CD8-positive, alpha-beta T cell (primary cell): ENCODE measurements at places on chromosomes 13 and 19.

GRCh38 chr13:71358218-71358617, 508.8 kb downstream of the DACH1 start:
- DNase-seq = no peak

DNA sequence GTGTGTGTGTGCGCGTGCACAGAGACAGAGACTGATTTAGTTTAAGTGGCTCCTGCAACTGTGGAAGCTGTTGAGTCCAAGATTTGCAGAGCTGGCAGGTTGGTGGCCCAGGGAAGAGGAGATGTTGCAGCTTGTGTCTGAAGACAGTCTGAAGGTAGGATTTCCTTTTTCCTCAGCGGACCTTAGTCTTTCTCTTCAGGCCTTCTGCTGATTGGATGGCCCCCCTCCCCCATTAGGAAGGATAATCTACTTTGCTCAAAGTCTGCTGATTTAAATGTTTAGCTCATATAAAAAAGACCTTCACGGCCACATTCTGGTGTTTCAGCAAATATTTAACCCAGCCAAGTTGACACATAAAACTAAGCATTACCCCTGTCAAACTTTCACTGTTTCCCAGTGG, 84.3 kb downstream of the SLC15A1 start:
- DNase-seq = no peak

- no peak for DNase-seq
These were observed 23.5 kb downstream of the ARL11 start for GRCh38 chr13:49651570-49652354.

GRCh38 chr19:40315812-40316470, 30.8 kb upstream of the AKT2 start:
- DNase-seq = no peak

- no peak for DNase-seq
These were observed 14.7 kb downstream of the PIN1 start for GRCh38 chr19:9849791-9850190.

DNA sequence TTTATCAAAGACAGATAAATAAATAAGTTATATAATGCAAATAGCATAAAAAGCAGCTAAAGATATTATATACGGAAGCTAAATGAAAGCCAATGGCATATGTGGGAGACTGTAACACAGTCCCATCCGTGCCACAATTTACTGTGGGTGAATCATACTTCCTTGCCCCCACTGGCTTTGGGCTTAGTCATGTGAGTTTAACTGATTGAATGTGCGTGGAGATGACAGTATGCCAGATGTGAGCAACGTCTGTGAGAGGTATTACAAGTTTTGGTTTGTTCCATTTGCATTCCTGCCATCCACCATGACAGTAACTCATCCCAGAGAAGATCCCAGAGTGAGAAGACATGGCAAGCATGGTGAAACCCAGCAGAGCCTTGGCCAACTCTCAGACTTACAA, 340.0 kb downstream of the SUCLA2 start:
- DNase-seq = no peak

DNA sequence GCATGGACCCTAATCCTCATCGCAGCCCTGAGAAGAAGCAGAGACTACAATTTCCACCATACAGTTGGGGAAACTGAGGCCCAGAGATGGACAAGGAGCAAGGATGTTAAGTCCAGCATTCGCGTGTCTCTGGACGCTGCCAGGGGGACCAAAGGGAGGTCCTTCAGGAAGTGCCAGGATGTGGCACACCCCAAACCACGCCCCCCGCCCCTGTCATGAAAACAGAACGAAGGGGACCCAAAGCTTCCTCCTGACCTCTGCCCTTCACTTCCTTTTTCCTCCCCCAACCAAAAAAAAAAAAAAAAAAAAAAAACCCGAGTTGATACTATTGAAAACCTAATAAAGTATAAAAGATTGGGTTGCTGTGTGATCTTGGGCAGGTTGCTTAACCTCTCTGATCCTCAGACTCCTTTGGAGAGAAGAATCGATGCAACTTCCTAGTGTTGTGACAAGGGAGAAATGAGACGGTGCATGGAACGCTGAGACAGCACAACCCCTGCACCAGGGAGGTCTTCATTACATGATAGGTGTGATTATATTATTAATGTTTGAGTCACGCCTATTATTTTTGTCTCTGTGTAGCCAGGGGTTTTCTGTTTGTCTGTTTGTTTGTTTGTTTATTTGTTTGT, 2.7 kb upstream of the ZBTB7A start:
- DNase-seq = peak; percentile 63

DNA sequence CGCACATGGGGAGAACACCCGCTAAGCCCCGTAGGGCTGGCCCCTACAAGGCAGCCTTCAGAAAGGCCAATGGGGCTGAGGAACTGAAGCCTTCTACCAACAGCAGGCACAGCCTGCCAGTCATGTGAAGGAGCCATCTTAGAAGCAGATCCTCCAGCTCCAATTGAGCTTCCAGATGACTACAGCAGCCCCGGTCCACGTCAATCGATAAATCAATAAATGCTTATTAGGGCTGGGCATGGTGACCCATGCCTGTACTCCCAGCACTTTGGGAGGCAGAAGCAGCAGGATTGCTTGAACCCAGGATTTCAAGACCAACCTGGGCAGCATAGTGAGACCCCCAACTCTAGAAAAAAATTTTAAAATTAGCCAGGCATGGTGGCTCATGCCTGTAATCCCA, 23.0 kb downstream of the TEX101 start:
- no peak for DNase-seq

DNA sequence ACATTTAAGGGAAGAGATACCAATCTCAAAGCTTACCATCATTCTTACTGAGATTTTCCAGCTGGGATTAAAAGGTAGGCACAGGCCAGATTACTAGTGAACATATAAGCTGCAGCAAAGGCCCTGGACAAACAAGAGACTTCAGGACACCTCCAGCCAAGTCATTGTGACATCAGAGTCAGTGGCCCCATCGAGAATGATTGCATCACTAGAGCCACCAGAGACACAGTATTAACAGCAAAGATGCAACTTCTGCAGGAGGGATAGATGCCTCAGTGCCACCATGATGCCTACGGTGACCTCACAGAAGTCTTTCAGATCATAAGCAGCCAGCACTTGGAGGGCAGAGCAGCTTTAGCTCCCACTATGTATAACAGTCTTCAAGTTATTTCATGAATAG, 8.6 kb downstream of the RUBCNL start:
- no peak for DNase-seq

DNA sequence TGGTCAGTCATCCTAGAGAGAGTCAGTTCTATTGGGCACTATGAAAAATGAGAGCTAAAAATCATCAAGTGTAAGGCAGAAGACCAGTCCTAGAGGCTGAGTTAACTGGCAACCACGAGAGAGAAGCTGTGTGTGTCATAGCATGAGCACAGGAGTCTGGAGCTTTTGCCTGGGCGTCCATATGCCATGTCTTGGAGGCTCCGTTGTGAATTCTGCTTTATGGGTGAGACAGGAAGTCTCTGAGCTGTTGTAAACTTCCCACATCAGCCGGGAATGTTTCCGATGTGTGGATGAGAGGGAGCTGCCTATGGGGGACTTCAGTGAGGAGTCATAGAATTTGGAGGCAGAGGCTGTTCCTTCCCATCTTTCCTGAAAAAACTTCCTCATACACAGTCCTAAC, 120.0 kb downstream of the ITGBL1 start:
- DNase-seq = no peak

- no peak for DNase-seq
These were observed 64.9 kb downstream of the HSPH1 start for GRCh38 chr13:31096654-31097302.
